ENCODE measurements at places on chromosomes 4 and X. TPM values are rescaled to one million over a fixed set of nuclear protein-coding genes. Genes with fewer than 3 reads are reported as not detected.

Gene MAB21L2
- 0.11 TPM for total RNA-seq

Gene GC
- total RNA-seq: 0.24 TPM

Gene THAP9
- 5.6 TPM for total RNA-seq

Gene GRIA2
- not detected for total RNA-seq

Gene TBX22
- total RNA-seq: not detected

Gene GLRA2
- total RNA-seq: not detected

Gene TSPAN7
- total RNA-seq: 26.6 TPM

Gene TGIF2LX
- total RNA-seq: not detected

Gene MAP7D3
- total RNA-seq: 11.4 TPM

Gene ABCB7
- 35.9 TPM for total RNA-seq

Gene PTTG2
- total RNA-seq: 0.67 TPM

Gene NXF3
- 0.32 TPM for total RNA-seq

Gene SHROOM4
- total RNA-seq: 9.4 TPM

- DNase-seq: no peak
Observed at GRCh38 chr4:62791386-62791785, 1591.3 kb downstream of the ADGRL3 start.

DNA sequence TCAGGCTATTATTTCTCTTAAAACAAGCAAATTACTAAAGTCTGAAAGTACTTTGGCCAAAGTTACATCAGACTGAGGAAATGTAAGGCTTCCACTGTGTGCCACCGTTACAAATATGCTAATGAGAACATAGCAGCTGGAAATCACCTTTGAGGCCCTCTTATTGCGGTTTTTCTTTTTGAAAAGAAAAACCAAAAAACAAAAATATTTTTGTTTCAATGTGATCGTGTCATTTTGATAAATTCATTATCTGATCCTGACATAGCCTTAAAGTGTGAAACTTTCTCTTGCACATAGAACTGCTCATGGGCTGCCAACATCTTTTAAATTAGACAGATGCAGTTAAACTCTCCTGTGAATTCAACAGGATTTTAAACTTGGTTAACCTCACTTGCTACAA lies 2.8 kb upstream of the TIFA start:
- no peak for DNase-seq

DNA sequence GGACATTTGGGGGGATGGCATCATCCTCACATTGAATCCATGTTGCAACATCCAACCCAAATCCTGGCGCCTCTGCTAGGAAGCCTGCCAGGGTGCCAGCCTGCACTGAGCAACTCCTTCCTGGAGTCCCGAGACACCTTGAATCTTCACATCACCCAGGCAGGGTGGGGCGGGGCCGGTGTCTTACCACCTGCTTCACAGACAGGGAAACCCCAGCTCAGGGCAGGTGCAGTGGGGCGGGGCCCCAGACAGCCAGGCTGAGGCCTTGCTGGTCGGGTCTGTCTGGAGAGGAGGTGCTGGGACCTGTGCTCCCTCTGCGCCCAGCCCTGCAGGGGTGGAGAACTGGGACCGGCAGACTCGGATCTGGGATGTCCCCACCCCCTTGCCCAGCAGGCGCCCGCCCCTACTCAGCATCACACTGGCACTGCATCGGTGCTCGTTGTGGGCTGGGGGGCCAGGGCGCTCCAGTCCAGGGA lies 31.5 kb upstream of the HTRA3 start:
- DNase-seq: no peak

- DNase-seq: no peak
Observed at GRCh38 chrX:14832151-14832550, 40.7 kb downstream of the FANCB start.

- no peak for DNase-seq
Observed at GRCh38 chr4:89419111-89419695, 111.6 kb upstream of the GPRIN3 start.

DNA sequence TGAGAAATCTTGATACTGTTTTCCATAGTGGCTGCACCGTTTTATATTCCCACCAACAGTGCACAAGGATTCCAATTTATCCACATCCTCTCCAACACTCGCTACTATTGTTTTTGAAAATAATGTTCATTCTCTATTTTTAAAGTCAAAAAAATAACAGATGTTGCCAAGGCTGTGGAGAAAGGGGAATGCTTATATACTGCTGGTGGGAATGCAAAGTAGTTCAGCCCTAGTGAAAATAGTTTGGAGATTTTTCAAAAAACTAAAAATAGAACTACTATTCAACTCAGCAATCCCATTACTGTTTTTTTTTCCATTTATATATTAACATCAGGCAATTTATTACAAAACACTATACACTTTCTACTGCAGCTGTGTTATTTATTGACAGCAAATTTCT lies 208.7 kb downstream of the CBLL2 start:
- no peak for DNase-seq

GRCh38 chr4:165656829-165657490 lies 216.1 kb upstream of the TLL1 start:
- DNase-seq: no peak

DNA sequence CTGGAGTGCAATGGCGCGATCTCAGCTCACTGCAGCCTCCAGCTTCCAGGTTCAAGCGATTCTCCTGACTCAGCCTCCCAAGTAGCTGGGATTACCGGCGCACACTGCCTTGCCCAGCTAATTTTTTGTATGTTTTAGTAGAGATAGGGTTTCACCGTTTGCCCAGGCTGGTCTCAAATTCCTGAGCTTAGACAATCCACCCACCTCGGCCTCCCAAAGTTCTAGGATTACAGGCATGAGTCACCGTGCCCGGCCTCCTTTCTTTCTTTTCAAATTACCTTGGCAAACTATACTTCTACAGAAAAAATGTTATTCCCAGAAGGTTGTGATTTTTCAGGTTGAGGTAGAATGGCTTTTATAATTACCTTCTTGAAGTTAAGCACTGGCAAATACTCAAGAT lies 321.9 kb upstream of the PRPS2 start:
- no peak for DNase-seq

GRCh38 chr4:148101790-148102189 lies 340.4 kb downstream of the NR3C2 start:
- DNase-seq: no peak

GRCh38 chr4:94459462-94460161 lies 7.9 kb downstream of the PDLIM5 start:
- DNase-seq: no peak

DNA sequence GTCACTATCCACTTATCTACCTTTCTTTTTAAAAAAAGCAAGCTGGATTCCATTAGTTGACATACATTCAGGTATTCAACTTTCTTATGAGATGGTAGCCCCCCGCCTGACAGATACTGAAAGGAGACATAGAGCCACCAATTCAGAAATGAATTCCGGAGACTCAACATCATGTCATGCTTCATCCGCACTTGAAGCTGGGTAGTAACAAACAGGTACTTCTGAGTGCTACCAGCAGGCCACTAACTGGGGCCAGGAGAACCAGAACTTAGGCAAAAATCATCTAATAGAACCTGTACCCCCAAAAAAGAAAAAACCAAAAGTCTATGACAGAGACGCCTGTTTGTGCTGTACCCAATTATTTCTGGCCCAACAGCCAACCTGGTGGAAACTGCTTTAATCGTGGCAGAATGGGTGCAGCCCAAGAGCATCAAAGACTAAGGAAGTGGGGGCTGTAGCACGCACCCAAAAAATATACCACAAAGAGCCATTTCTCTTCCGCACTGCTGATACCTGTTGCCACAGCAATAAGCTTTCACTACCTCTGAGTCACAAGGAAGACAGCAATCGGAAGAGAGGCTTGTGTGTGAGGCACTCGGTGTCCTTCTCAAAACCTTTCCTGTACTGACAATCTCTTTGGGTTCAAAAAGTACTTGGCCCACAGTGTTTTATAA lies 84.8 kb downstream of the AFAP1 start:
- DNase-seq: no peak

- DNase-seq: no peak
Observed at GRCh38 chrX:110373310-110373709, 14.7 kb downstream of the RTL9 start.

DNA sequence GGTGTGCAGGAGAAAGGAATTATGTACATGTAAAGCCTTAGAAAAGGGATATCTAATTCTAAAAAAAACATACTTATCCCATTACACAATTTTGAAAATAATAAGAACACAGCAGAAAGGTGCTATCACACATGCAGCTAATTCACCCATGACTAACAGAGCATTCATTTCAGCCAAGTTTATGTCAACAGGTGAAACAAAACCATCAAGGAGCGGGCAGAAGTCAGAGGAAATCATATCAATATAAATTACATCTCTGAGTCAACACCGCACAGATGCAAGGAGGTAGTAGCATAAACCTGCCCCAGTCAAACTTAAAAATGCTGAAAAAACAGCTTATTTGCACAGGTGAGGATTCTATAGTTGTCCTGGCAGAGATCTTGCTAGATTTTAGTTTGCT lies 197.9 kb downstream of the PRDM5 start:
- DNase-seq: no peak

- DNase-seq: no peak
Observed at GRCh38 chrX:23570674-23571343, 96.5 kb upstream of the PRDX4 start.

DNA sequence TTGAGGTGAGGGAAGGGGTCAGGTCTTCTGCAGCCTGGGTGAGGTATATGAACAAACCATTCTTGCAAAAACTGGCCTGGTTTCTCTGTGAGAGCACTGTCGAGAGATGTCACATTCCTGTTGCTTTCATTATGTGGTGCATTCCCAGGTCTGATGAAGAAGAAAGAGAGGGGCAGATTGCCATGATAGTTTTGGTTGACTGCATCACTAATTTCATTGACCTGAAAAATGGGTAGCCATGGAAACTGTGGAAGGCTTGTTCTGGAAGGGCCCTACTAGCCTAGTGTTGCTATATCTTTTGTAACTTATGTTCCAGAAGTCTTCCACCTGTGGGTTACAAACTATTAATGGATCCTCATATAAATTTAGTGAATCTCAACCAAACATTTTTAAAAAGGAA lies 32.9 kb upstream of the CYBB start:
- DNase-seq: no peak

GRCh38 chr4:183492791-183493222 lies 12.1 kb upstream of the ING2 start:
- DNase-seq: no peak

- no peak for DNase-seq
Observed at GRCh38 chr4:81218206-81218605, 3.2 kb upstream of the PRKG2 start.

DNA sequence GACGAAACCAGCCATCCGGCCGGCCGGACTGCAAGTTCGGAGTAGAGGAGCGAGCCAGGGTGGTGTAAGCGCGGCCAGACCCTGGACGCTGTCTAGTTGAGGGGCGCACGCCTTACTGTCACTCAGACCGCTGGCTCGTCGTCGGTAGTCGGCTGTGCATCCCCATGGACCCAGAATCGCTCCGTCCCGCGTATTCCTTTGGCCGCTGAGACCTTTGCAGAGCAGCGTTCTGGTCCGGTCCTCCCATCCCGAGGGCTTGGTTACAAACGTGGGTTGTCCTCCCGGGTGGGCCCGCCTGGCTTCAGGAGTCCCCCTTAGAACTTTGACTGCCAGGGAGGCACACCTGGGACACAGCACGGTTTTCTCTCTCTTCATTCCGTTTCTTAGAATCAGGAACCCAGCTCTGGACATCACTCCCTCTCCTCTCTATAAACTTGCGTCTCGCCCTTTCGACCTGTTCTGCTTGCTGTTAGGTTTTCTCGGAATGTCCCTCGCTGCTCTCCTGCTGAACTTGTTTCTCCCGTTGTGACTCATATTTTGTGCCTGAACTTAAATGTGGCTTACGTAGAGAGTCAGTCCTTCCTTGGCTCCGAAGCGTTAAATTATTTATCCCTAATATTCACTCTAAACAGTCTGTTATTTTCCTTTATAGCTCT lies 672 bp downstream of the PGM2 start:
- DNase-seq: no peak

DNA sequence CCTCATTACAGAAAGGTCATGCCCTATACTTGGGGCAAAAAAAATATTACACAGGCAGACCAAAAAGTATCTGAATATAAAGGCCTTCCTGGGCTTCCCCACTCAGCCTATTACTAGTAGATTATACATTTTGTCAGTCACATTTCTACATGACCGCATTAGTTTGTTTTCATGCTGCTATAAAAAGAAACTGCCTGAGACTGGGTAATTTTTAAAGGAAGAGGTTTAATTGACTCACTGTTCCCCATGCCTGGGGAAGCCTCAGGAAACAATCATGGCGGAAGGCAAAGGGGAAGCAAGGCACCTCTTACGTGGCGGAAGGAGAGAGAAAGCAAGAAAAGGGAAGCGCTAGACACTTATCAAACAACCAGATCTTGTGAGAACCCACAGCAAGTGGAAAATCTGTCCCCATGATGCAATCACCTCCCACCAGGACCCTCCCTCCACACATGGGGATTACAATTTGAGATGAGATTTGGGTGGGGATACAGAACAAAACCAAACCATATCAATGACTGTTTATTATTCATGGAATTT lies 1312.0 kb downstream of the PCDH7 start:
- no peak for DNase-seq

- no peak for DNase-seq
Observed at GRCh38 chr4:85544751-85545150, 69.8 kb downstream of the ARHGAP24 start.

GRCh38 chrX:45322820-45323219 lies 122.1 kb upstream of the DIPK2B start:
- no peak for DNase-seq

DNA sequence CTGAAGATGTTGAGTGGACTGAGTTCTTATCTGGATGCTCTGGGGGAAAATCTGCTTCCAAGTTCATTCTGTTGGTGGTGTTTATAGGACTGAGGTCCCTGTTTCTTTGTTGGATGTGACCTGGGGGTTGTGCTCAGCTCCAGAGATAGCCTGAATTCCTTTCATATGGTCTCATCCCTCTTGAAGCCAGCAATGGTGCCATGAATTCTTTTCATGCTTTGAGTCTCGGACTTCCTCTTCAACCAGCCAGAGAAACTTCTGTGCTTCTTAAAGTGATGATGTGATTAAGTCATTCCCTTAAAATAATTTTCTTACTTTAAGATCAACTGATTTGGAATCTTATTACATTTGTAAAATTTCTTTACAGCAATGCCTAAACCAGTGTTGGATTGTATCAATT lies 233.8 kb upstream of the UGT8 start:
- DNase-seq: no peak

DNA sequence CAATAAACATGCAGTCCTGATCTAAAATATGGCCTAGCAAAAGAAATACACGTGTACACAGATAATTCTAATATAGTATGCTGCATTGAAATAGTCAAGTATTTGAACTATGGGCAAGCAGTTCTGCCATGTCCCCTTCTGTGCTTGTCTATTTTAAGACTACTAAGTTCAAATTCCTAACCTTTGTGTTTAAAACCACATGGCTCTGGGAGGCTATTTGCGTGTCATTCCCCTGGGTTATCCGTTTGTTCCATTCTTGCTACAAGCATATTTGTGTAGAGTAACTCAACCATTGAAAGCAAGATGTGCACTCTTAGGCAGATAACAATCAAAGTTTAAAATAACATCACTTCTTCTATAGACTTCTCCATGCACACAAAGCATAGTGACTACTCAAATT lies 25.4 kb upstream of the TBC1D1 start:
- DNase-seq: no peak

DNA sequence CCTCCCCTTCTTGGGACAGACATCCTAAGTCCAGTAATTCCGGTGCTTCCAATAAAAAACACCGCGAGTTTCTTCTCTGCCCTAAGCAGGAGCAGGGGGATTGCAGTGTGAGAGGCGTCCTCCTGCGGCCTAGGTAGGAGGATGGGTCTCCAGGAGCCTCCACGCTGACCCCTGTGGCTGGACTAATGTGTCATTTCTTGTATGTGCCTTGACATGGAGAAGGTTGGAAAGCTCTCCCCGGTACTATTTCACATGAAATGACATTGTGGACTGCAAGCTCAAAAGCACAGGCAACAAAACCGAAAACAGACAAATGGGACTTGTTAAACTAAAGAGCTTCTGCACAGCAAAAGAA lies 66.6 kb upstream of the ENPP6 start:
- no peak for DNase-seq

GRCh38 chr4:118836301-118837120 lies 585 bp upstream of the SEC24D start:
- DNase-seq: peak; percentile 61

All from Right ventricle myocardium superior (tissue), 1 donor.